ENCODE measurements at places on chromosomes 6 and 20.

GRCh38 chr6:32194825-32195651, 2.6 kb upstream of the GPSM3 start:
- DNase-seq, result no peak

DNA sequence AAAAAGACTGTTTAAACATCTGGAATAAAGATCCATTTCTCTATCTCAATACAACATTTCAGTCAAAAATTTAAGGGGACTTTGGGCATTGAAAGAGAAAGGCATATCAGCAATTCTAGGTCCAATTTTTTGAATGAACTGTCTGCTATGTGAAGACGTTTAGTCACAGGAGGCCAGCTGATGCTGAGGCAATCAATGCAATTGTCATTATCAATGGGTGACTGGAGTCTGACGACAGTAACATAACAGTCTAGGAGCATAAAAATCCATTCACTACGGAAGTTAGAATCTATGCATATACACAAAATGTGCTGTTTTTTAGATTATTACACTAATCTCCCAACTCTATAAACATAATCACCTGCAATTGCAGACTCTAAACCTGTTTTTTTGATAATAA, 37.8 kb downstream of the TENT5A start:
- no peak for DNase-seq

- no peak for DNase-seq
Observed at GRCh38 chr6:17705428-17705777, 1.3 kb downstream of the NUP153 start.

- DNase-seq, result no peak
Observed at GRCh38 chr6:156182356-156182755, 594.8 kb upstream of the ARID1B start.

- DNase-seq, result no peak
Observed at GRCh38 chr6:81734081-81734480, 18.4 kb downstream of the TENT5A start.

DNA sequence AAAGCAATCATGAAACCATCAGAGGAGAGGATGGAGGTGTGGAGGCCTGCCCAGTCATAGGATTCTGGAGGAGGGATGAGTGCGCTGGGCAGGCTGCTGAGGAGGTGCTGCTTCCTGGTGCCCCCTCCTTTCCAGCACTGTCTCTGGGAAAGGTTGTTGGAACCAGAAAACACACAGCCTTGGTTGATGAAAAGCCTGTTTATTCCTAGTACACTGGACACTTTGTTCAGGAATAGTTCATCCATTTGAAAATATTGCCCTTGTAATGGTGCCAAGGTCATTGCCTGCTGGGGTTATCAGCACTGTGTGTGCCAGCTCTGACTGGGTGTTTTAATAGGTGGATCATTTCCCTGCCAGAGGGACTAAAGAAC, 83.7 kb upstream of the ARMC2 start:
- DNase-seq, result no peak

DNA sequence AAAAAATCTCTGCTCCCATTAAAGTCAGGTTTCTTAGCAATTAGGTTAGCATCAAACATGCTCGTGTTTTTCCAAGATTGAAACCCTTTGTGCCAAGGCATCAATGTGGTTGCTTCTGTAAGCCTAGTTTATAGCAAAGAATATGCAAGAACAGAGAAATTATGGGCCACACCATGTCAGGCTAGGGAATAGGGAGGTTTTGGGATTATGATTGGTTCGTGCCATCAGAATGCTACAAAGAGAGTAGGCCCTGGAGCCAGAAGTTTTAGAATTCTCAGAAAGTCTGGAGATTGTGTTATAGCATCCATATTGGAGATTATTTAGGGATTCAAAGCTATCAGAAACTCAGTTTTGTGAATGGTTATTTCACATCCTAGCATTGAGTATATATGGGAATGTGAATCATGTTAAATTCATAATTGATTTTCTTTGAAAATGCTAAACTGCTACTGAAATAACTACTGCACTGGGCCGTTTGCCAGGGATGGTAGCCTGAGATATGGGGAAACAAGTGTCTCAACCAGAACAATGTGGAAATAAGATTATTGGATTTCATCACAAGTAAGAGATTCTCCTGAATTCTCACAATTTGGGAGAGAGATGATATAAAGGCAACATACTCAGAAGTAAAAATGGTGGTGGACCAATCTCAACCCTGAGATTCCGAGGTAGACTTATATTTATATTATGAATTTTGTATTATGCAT, 45.3 kb downstream of the ZNF292 start:
- DNase-seq, result no peak
